Activated CD8-positive, alpha-beta memory T cell treated with anti-CD3 and anti-CD28 coated beads, Interleukin-2, amount 10 ng/mL, durations not matched to agents 7 days and 5 days (primary cell): ENCODE measurements at places on chromosomes 6 and 20. TPM values are rescaled to one million over a fixed set of nuclear protein-coding genes. Genes with fewer than 3 reads are reported as not detected.

COL9A3 gene
- not detected for total RNA-seq

GRCh38 chr6:157527471-157527907, 146.5 kb downstream of the ZDHHC14 start:
- DNase-seq, result peak; percentile 83

DNA sequence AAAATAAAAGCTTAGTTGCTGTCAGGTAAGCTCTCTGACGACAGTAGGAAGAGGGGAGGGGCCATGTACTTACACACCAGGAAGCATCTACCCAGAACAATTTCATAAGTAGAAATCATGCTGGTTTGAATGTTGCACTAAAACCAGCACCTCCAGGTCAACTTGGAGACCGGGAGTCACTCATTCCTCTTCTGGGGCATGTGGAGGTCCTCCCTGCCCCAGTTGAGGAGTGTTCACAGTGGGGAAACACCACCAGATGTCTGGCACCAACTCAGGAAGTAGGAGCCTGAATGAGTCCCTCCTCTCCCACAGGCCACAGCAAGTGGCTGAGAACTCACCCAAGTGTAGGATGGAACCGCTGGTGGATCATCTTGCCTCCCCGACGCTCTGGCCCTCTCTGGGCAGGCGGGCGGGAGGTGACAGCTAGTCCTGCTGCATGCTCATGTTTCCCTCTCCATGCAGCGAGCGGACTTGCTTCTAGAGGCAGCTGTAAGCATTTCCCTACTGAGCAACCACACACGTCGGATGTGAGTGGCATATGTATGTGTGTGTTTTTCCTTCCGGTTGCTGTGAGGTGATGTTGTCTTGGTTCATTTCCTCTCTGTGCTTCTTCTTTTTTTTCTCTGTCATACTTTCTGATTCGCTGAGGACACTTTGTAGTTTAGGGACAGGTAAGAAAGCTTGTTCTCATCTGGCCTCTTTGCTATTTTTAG, 149.5 kb upstream of the NEDD9 start:
- peak; percentile 89 for DNase-seq

- no peak for DNase-seq
Observed at GRCh38 chr20:64000906-64001305, 20.0 kb downstream of the PRPF6 start.

- peak; percentile 90 for DNase-seq
Observed at GRCh38 chr20:43751167-43752050, 24.6 kb upstream of the GTSF1L start.

- DNase-seq, result no peak
Observed at GRCh38 chr6:164163239-164163638, 748.7 kb downstream of the QKI start.

- no peak for DNase-seq
Observed at GRCh38 chr20:63205896-63206295, 10.0 kb downstream of the YTHDF1 start.

DNA sequence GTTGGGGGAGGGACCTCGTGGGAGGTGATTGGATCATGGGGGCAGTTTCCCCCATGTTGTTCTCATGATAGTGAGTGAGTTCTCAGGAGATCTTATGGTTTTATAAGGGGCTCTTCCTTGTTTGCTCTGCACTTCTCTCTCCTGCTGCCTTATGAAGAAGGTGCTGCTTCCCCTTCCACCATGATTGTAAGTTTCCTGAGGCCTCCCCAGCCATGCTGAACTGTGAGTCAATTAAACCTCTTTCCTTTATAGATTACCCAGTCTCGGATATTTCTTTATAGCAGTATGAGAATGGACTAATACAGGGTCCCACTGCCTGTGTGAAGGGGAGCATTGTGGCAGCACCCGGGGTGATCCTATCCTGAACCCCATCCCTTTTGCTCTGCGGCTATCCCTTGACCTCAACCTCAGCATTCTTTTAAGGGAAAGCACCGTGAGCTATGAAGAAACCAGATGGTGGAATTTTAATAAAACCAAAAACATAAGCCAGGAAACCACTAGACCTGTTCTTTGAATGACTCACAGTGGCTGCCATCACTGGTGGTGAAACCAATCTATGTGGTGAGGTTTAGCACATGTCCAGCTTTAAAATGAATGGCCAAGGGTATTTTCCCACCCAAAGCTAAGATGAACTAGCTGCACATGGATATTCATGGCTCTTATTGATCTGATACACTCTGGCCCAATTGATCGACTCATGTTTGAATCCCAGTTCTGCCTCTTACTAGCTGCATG, 62.2 kb downstream of the ZDHHC14 start:
- peak; percentile 65 for DNase-seq

C20orf96 gene
- total RNA-seq, result 7.5 TPM

GRCh38 chr6:11727998-11728961, 50.3 kb downstream of the ADTRP start:
- no peak for DNase-seq

AVP gene
- total RNA-seq, result not detected

- DNase-seq, result no peak
Observed at GRCh38 chr6:90538278-90539046, 48.4 kb downstream of the MAP3K7 start.

OR2B6 gene
- total RNA-seq, result 0.23 TPM

GRCh38 chr6:130943738-130944137, 116.5 kb downstream of the SMLR1 start:
- no peak for DNase-seq
